ENCODE measurements at places on chromosomes 5 and 9.

DNA sequence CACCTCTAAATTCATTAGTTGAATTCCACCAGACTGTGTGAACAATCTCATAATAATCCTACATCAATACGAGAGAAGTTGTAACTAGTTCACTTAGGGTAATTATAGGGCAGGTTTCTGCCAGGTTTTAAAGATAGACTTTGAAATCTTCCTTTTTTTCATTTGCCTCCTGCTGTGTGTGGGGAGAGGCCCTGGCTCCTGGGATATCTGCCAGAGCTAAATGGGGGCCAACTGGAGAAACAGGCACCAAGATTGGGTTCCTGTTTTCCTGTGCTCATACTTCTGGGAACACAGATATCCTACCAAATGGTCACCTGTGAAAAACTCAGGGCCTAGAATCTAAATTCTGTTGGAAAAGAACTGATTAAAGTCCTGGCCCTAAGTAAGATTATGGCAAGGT is 42.3 kb downstream of the SH3RF2 start:
- no peak for DNase-seq

- no peak for DNase-seq
Observed at GRCh38 chr5:3604501-3604900, 8.9 kb downstream of the IRX1 start.

DNA sequence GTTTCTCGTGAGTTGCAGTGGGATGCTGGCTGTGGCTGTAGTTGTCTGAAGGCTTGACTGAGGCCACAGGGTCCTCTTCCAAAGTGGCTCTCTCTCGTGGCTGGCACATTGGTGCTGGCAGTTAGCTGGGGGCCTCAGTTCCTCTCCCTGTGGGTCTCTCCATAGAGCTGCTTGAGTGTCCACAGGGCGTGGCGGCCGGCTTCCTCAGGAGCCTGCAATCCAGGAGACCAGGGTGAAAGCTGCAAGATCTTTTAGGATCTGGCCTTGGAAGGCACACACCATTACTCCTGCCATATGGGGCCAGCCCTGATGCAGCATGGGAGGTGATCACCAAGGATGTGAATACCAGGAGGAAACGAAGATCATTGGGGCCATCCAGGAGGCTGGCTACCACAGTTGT is 41.1 kb downstream of the ANKRD33B start:
- DNase-seq: no peak

DNA sequence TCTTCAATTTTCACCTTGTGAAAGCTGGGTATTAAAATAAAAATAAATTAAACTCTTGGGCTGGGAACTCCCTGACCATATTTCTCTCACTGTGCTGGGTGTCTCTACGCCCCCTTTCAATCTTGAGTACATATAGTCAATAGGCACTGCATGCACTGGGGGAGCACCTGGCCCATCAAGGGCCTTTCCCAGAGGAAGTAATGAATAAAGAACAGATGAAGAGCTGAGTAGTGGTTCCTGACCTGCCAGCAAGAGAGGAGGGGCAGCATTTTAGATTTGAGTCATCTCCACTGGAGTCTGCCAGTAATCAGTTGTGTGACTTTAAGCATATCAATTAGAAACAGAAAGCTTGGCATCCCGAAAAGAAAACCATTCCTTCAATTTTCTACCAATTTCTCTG is 6.2 kb downstream of the MAPKAP1 start:
- no peak for DNase-seq

GRCh38 chr5:169870211-169870610 is 110.1 kb downstream of the INSYN2B start:
- no peak for DNase-seq

DNA sequence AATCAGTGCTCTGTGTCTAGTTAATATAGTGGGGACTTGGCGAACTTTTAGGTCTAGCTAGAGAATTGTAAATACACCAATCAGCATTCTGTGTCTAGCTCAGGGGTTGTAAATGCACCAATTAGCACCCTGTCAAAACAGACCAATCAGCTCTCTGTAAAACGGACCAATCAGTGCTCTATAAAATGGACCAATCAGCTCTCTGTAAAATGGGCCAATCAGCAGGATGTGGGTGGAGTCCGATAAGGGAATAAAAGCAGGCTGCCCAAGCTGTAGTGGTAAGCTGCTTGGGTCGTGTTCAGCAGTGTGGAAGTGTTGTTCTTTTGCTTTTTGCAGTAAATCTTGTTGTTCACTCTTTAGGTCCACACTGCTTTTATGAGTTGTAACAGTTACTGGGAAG is 3.6 kb upstream of the OTULINL start:
- DNase-seq: no peak

DNA sequence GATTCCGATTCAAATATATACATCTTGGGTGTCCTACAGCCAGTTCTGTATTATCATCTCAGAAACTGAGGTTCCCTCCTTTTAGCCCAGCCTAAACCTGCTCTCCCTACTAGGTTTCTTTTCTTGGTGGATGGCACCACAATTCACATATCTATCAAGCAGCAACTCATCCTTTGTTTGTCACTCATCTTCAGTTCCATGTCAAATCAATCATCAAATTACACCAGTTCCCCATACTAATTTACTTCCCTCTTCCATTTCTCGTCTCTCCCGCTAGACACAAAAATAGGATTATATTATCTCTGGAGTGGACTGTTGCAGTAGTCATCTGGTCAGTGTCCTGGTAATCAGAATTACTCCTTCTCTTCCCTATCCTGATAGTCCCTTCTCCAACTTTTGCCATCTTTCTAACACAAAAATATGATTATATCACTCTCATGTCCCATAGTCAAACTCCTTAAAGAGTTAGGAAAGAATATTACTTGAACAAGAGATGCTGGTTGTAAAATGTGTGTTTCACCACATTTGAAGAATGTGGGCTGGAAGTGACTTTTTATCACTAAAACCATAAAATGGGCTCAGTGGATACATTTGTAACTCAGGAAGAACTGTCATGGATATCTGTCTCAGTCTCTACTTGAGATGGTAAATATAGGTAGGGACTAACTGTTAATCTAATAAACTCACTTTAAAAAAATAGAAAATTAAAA is 69.1 kb upstream of the RICTOR start:
- no peak for DNase-seq

- DNase-seq: no peak
Observed at GRCh38 chr5:115850744-115851416, 9.1 kb downstream of the AP3S1 start.
